ENCODE measurements at places on chromosomes 6 and 20. TPM values are rescaled to one million over a fixed set of nuclear protein-coding genes. Genes with fewer than 3 reads are reported as not detected.

DNA sequence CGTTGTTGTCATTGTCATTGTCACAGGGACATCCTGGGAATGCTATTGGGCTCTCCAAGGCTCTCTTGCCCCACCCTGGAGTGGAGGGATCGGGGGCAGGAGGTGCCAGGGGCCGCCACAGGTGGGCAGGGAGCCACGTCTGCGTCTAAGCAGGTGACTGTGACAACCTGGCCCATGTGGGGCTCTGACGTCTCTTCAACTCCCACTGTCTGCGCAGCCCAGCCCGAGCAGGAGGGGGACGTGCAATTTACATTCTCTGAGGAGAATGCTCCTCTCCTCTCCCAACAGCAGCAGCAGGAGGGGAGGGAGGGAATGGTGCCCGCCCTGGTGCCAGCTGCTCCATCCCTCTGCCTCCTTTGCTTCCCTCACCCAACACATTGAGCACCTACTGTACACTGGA is 50.1 kb downstream of the GRM4 start:
- no peak for DNase-seq

GRCh38 chr6:121187833-121188200 is 146.5 kb downstream of the TBC1D32 start:
- no peak for DNase-seq

DNA sequence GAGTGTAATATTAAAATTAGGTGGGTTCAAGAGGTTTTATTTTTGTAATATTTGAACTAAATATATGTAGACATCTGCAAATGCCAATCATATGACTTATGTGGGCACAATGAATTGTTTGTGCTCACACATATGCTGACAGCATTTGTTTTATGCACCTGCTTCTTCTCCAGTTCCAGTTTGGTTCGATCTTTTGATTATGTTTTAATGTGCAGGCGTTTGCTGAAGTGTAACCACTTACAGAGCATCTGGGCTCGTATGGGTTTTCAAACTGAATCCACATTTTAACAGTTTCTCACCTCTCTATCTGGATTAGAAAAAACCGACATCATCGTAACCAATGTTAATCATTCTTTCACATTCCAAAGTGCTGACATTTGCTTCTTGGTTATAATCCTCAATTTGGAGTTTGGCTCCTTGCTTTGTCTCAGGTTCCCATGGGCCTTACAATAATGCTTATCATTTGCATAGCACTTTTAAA is 129.1 kb upstream of the SPACA1 start:
- DNase-seq, result no peak

- no peak for DNase-seq
Measured at GRCh38 chr6:105400501-105400900, 2.4 kb downstream of the PREP start.

GRCh38 chr6:129817332-129817731 is 43.8 kb downstream of the TMEM244 start:
- DNase-seq, result no peak

GRCh38 chr6:900716-901605 is 208.0 kb upstream of the EXOC2 start:
- no peak for DNase-seq

DNA sequence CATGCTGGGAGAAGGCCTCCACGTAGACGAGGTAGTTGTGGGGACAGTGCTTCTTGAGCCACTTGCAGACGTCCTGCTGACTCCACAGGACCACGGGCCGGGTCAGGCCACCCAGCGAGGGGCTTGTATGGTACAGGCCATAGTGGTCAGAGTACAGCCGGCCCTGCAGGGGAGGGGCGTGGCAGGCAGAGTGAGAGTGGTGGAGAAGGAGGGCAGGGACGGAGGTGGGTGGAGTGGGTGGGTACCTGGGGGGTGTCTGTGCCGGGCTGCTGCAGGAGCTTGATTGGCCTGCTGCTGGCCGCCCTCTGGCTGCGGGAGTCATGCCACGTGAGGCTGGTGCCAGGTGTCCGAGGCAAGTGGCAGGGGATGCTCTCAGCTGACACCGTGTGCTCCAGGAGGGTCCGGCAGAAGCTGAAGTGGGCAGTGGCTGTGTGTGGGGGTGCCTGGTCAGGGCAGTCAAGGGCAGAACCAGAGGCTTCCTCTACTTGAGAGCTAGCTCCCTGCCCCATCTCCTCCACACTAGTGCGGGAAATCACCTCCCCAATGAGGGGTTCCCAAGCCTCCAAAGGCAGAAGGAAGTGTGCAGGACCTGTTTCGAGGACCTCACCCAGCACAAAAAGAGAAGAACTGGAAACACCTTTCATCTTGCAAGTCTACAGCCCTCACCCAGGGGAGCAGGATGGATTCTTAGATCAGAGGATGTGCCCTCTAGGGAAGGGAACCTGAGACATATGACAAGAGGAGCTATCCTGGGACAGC is 2.3 kb downstream of the SAMD10 start:
- no peak for DNase-seq

DNA sequence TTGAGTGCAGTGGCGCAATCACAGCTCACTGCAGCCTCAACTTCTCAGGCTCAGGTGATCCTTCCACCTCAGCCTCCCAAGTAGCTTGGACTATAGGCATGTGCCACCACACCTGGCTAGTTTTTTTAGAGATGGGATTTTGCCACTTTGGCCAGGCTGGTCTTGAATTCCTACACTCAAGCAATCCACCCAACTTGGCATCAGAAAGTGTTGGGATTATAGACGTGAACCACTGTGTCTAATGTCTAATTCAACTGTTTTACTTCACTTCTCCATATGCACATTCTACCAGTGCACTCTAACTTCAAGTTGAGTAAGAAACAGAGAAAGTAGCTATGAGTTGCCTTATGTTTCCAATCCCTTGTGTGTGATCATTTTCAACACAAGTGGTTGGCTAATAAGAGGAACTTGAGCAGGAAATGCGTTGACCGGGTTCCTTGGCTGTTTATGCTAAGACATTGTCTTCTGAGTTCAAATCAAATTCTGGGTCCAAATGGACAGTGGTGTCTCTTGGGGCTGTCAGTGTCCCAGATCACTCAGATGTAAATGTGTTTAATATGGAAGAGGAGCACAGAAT is 23.9 kb downstream of the ZNF337 start:
- no peak for DNase-seq

DNA sequence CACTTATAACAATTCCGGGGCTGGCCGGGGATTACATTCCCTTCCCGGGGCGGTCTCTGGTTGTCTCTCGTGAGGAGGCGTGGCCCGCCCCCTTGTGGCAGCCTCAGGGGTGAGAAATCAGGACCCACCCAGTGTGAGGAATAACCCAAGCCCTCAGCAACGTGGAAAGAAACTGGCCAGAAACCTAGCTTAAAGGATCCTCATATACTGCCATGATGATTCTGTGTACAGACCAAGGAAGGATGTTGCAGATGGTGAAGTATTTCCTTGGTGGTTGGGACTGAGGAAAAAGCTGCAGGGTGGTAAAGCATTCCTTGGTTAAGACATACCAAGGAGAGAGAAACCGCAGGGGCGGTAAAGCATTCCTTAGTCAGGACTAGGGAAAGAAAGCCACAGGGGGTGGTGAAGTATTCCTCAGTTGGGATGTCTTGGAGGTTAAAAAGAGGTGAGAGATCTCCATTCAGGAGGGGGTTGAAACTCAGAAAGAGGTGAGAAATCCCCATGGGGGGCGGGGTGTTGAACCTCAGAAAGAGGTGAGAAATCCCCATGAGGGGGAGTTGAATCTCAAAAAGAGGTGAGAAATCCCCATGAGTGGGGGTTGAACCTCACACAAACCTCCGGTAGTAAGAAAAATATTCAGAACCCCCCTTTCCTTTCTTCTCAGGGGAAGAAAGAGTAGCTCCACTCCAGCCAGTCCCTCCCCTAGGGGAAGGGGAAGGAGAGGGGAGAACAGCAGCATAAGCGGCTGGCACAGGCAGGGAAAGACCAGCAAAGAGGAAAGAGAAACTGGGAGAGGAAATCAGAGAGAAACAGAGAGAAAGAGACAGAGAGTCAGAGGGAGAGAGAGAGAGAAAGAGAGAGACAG is 238.1 kb downstream of the RNGTT start:
- no peak for DNase-seq

Gene MCCD1
- not detected for polyA plus RNA-seq

Gene HLA-DRB1
- polyA plus RNA-seq, result not detected

Gene NMBR
- polyA plus RNA-seq, result not detected

Measured in A549 (cell line).